ENCODE measurements at places on chromosomes 12 and 14. TPM values are rescaled to one million over a fixed set of nuclear protein-coding genes. Genes with fewer than 3 reads are reported as not detected.

- DNase-seq, result no peak
Measured at GRCh38 chr14:39488600-39488999, 56.4 kb upstream of the FBXO33 start.

- DNase-seq, result no peak
Measured at GRCh38 chr12:109833307-109834189, at the start of gene TRPV4. TRPV4 (minus strand) TSS chr12:109833398; CDS start chr12:109814796, 18,602 bp downstream.

GRCh38 chr12:65510007-65510406 lies 231.5 kb downstream of the MSRB3 start:
- DNase-seq, result no peak

The PTCSC3 gene
- polyA plus RNA-seq, result not detected

The SLC41A2 gene
- polyA plus RNA-seq, result 1.2 TPM

The ALG10B gene
- polyA plus RNA-seq, result 6.9 TPM

The LUM gene
- 677 TPM for polyA plus RNA-seq
